ENCODE measurements at places on chromosomes 2 and 18.

- DNase-seq: no peak
Measured at GRCh38 chr2:101193033-101193626, 41.9 kb upstream of the TBC1D8 start.

DNA sequence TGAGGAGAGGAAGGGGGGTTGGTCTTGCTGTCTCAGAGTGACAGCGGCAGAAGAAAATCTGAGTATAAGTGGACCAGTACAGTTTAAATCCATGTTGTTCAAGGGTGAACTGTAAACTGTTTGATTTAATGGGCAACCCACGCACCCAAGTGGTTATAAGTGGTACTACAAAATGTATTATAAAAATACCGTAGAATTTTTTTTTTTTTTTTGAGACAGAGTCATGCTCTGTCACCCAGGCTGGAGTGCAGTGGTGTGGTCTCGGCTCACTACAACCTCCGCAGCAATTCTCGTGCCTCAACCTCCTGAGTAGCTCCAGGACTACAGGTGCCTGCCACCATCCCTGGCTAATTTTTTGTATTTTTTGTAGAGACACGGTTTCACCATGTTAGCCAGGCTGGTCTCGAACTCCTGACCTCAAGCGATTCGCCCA is 2.1 kb upstream of the CHCHD5 start:
- no peak for DNase-seq

DNA sequence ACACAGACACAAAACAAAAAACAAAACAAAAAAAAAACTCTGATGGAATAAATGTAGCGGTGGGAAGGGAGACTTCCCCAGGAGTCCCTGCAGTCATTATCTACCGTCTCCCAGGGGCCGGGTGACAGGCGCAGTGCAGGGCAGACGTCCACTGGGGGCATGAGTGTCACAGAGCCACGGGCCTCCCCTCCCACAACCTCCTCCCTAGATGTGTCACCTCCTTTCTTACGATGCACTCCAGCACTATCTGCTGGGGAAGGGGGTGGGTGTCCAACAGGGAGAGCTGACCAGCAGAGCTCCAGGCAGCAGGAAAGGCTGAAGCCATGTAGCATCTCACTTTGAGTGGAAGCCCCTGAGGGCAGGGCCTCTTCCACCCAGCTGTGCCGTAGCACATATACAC is 84.5 kb downstream of the LONRF2 start:
- DNase-seq: no peak

DNA sequence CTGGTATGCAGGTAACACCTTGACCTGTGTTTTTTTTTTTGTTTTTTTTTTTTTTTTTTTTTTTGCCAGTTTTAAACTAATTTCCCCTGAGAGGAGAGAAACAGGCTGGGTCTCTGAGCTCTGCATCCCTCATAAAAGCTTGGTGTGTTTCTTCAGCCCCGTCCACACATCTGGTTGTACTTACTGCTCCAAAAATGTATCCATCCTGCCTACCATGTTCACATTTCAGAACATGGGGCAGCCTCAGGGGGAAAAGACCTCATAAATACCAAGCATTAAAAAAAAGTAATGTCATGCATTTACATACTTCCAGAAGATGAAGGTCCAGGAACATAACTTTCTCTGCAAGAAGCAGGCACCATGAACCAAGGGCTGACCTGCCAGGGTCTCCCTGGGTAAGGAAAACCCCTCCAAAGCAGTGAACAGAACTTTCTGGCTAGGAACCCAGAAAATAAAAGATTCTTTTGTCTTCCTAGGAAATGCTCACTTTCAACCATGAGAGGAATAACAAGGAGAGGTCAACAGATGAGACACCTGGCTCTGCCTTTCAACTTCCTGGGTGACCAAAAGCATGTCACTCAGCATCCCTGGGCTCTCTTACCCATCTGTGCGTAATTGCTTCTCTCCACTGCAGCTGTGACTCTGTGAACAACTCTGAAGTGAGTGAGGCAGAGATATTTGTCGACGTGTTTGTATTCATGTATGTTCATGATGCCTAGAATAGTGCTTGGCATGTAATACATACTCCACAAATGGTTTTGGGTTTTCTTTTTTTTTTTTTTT is 118.6 kb downstream of the MCFD2 start:
- no peak for DNase-seq

GRCh38 chr2:69067026-69067630 is 54.1 kb downstream of the ANTXR1 start:
- DNase-seq: no peak

- no peak for DNase-seq
Measured at GRCh38 chr2:3355951-3356569, 21.6 kb downstream of the EIPR1 start.

GRCh38 chr18:52465391-52465790 is 125.4 kb downstream of the DCC start:
- no peak for DNase-seq

DNA sequence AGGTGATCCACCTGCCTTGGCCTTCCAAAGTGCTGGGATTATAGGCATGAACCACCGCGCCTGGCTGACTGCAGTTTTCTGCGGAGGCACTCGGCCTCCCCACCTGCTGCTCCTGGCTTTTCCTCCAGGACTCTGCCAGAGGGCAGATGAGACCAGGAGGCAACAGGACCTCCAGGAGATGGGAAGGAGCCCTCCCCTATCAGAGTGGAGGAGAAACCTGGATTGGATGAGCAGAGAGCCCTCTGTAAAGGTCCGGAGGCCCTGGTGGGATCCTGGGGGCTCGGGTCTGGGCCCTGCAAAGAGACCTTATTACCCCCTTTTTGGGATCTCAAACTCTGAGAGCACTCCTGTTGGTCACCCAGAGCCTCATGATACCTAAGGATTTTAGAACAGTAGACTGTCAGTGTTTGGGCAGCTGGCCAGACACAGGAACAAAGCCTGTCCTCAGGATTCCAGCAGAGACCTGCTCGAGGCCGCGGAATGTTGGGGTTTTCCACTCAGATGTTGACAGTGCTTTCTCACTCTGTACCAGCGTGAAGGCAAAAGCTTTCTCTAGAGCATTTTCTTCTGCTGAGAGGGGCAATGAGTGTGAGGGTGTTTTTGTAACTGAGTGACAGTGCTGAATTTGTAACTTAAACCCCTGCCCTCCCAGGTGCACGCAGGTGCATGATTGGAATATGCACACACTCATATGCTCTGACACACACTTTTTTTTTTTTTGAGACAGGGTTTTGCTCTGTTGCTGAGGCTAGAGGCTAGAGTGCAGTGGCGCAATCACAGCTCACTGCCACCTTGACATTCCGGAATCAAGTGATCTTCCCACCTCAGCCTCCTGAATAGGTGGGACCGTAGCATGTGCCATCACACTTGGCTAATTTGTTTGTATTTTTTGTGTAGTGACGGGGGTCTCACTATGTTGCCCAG is 48.4 kb downstream of the NPPC start:
- DNase-seq: no peak

- DNase-seq: no peak
Measured at GRCh38 chr2:18971069-18971378, 381.7 kb upstream of the NT5C1B start.

DNA sequence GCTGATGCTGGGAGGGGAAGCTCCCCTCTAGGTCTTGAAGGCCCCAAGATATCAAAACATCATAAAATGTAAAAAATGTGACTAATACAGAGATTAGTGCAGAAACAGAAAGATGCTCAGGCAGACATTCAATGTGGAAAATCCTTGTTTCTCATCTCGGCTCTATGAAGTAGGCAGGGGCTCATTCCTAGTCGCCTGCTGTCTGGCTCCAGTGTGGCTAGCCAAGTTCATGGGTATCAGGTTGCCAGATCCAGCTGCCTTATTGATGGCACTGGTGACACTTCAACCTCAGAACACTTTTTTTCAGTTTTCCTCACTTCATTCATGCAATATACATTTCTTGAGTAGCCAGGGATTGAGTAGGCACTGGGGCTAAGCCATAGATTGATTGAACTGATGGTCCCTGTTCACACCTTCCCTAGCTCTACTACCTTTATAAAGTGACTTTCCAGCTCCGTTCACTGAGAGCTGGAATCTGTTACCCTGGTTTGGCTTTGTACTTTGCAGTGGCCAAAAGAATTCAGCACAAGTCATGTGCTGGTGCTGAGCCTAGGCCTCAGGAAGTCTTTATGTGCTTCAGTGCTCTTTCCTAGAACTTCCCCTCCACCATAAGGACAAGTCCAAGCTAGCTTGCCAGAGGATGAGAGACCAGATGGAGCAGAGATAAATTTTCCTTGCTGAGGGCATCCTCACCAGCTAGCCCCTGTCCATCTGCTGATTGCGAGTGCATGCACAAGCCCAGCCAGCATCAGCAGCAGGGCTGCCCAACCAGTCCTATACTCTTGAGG is 373.6 kb upstream of the ST6GAL2 start:
- DNase-seq: no peak

GRCh38 chr18:3042379-3042778 is 29.4 kb upstream of the LPIN2 start:
- no peak for DNase-seq

GRCh38 chr2:101400048-101400447 is 12.7 kb upstream of the CREG2 start:
- no peak for DNase-seq

DNA sequence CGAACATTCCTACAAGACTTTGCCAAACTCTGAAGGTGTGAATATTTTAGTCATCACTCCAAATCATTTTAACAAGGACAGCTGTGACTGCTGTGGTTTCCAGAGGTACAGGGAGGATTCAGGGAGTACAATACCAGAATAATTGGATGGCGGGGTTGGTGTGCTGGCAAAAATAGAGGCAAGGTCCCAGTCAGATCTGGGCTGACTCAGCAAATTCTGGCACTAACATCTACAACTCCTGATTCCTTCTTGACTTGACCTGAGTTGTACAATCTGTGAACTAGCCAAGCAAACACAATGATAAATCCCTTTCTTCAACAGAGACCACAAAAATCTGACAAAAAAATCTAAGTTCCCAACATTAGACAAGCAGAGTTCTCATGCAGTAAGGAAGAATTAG is 40.4 kb downstream of the RMP24 start:
- no peak for DNase-seq

GRCh38 chr18:28086670-28087552 is 90.0 kb downstream of the CDH2 start:
- DNase-seq: no peak

- DNase-seq: no peak
Measured at GRCh38 chr2:119749477-119750012, 10.2 kb upstream of the PTPN4 start.

GRCh38 chr2:182447163-182447562 is 20.3 kb upstream of the PDE1A start:
- DNase-seq: no peak

DNA sequence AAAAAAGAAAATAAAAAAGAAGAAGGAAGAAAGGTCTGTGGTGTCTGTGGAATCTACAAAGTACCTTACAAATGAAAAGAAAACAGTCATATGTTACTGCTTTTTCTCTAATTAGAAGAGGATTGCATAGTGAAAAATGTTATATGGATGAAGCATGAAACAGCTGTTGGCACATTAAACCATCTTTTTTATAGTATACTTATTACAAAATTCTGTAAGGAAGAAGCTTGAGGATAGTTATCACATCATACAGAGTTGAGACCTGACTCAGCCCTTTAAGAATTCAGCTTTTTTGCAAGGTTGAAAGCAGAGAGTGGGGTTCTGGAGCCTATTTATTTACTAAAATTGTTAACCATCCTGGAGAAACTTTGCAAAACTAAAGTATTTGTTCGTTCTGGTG is 222.7 kb downstream of the PHLPP1 start:
- no peak for DNase-seq

DNA sequence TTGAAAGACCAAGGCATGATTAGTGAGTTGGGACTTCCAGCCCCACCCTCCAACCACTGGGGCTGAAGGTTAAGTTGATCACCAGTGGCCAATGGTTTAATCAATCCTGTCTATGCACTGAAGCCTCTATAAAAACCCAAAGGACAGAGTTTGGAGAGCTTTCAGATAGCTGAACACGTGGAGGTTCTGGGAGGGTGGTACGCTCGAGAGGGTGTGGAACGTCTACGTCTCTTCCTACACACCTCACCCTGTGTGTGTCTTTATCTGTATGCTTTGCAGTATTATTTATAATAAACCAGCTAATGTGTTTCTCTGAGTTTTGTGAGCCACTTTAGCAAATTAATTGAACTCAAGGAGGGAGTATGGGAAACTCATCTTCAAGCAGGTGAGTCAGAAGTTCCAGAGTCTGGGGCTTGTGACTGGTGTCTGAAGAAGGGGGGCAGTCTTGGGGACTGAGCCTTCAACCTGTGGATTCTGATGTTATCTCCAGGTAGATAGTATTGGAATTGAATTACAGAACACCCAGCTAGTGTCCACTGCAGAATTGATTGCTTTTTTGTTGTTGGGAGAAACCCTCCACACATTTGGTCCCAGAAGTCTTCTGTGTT is 20.3 kb downstream of the ACTR3 start:
- DNase-seq: peak; percentile 33

DNA sequence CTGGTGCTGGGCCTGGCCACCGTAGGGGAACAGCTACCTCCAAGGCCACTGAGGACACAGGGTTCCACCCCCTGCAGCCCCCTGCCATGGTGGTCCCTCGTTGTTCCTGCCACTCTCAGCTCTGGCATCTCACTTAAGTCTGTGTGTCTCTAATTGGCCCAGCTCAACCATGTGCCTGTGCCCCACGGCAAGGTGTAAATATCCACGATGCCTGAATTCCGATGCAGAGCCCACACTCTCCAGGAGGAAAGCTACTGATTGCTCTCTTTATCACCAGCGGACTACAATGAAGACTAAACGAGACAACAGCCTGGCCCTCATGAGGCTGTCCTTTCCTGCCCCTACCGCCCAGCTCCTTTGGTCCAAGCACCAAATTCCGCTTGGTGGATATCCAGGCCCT is 17.0 kb upstream of the CHRNA1 start:
- DNase-seq: no peak

DNA sequence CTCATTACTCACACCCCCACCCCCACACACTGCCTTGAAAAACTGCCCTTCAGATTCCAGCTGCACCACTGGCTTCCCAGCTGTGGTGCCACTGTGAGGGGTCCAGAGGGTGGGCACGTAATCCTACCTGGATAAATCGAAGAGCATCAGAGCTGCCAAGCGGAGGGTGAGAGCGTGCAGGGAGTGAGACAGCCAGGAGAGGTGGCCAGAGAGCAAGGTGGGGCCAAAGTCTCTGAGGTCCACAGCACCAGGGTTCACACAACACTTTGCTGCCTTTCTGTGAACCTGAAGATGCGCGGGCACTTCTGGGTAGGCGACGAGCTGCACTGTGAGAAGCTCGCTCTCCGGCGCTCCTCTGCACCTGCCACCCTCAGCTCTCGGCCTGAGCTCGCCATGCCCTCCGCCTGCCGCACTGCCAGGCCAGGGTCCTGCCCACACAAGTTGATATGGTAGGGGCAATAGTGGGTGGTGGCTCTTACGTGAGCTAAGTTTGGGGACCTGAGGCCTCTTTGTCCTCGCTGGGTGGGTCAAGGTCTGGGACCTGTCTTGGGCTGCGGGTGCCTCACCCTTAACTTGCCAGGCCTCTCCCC is 83.9 kb downstream of the MARCO start:
- DNase-seq: no peak

- no peak for DNase-seq
Measured at GRCh38 chr2:215829261-215829660, 184.1 kb downstream of the MREG start.

DNA sequence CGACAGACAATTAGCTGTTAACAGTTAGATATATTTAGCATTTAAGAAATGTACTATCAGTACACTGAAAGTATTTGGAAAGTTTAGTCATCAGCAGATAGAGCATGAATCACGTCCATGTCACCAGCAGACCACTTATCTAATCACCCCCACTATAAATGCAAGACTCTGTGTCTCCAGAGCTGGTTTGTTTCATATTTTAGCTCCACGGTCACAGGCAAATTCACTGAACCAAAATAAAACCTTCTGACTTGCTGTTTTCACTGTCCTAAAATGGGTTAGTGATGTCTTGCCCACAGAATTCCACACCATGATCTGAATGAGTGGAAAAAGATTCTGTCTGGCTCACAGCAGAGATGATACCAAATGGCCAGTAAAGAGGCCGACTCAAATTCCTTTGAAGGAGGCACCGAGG is 64.9 kb downstream of the CDH2 start:
- DNase-seq: no peak
